Activated CD4-positive, alpha-beta T cell treated with anti-CD3 and anti-CD28 coated beads, Interleukin-2, amount 50 U/mL, for 48 hours (primary cell): ENCODE measurements at places on chromosomes 11 and 22.

- DNase-seq, result no peak
These were observed 13.3 kb downstream of the SMCO4 start for GRCh38 chr11:93529707-93530467.

GRCh38 chr11:33325451-33325850, 68.3 kb downstream of the HIPK3 start:
- DNase-seq, result no peak

DNA sequence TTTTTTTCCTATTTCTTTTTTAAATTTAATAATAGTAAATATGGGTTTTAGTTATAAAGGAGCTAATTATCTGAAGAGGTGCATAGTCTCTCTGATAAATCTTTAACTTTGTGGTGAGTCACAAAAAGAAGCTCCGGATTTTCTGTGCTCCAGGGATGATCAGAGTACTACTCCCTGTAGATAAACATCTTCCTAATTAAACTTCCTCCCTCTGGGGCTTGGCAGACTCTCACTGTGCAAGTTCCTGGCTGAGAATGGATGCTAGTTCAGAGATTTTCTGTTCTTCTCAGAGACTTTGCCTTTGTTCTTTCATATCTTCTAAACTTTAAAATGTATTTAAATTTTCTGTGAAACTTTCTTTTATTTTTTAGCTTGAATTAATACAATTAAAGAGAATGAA, at the start of gene OR10G7:
OR10G7 (minus strand) TSS at position 72 of the 400 bp plus-strand sequence. CDS start 2,324 bp downstream, outside the sequence.
- no peak for DNase-seq

DNA sequence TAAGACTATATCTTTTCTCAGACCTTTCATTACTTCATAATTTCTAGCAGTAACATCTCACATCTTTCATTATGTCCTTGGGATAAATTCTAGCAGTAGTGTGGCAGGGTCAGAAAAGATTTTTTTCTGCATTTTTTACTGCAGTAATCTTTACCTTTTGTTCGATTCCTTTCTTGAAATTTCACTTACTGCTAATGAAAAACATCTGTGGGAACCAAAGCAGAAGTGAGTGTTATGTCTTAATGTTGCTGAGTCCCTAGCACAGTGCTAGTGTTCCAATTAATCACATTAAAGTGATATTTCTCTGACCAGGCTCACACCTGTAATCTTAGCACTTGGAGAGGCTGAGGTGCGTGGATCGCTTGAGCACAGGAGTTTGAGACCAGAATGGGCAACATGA, 123.6 kb downstream of the EHF start:
- no peak for DNase-seq

DNA sequence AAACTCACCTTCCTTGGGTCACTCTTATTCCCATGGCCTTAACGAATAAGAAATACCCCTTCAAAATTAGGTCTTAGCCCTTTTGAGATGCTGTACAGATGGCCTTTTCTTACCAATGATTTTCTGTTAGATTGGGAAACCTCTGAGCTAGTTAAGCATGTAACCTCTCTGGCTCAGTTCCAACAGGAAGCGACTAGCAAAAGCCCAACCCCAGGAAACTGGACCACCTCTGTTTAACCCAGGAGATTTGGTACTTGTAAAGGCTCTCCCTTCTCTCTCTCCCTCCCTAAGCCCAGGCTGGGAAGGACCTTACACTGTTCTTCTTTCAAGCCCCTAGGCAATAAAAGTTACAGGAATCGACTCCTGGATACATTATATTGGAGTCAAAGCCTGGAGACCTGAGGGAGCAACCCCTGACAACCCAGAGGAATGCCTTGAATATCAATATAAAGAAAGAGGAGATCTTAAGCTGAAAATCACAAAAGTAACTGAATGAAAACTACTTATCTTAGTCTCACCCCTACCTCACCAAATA, 11.7 kb downstream of the APIP start:
- no peak for DNase-seq

GRCh38 chr11:31089117-31089516, 280.4 kb downstream of the DCDC1 start:
- DNase-seq, result no peak

DNA sequence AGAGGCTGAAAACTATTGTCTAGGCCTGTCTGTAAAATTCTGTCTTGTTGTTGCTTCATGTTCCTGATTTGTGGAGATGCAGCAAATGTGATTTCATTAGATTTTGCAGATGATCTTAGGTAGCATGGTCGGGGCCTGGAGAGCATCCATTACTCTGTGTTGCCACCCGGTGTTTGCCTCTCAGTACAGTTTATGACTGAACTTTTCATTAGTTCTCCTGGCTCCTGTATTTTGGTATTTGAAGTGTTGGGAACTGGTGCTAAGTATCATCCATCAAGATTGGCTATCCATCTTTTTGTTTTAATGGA, 7.7 kb downstream of the YWHAH start:
- no peak for DNase-seq

DNA sequence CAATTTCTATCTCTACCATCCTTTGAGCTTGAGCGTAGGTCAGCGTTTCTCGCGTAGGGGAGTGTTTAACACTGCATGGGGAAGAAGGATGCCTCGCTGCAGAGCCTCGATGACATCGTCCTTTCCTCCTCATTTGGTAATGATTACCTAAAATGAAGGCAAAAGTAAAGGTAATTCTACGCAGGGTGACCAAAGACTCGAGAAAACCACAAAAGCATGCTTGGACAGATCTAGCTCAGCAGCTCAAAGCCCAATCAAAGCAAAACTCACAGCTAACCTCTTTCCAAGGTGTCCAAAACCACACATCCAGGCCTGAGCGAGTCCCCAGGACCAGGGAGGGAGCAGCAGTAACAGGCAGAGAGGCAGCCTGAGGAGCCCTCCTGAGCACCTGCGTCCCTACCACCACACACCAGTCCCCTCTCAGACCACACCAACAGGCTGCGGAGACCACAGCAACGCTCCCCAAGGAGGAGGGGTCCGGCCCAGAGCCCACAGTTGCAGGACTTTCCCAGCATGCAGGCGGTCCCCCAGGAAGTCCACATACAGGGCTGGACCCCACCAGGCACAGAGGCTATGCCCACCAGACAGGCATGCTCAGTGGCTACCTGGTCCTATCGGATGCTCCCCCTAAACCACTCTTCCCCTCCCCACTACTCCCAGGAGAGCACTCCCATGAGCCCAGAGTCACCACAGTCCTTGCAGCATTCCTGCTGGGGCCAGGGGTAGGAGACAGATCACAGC, 3.3 kb downstream of the BRD1 start:
- DNase-seq, result no peak

DNA sequence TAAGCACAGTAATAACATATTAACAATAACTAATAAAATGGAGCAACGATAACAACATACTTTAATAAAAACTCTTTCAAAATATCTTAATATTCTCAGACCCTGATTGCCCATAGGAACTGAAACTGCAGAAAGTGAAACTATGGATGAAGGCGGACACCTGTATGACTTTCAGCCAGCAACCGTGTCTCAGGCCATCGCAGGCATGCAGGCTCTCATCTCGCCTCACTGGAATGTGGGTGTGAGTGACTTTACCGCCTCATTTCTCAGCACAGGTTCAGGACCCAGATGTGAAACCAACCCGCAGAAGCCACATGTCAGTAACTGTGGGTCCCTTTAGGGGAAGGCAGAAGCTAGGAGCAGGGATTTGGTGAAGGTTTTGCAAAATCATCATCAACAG, 539.1 kb downstream of the FAM181B start:
- no peak for DNase-seq

DNA sequence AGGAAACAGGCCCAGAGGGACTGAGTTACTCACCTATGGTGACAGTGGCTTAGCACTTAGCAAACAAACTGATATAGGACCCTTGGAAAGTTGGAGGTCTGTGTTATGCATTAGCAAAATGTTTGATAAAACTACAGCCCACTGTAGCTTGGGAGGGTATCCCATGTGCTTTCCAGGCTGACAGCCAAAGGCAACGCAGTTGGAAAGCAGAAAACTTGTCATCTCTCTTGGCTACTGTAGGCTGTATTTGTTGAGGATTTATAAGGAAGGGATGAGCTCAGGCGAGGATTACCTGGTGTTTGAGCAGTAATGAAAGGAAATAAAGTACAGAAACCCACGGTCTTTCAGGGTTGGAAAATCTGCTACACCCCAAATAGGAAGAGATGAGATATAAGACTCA, 23.8 kb downstream of the SDHAF2 start:
- DNase-seq, result no peak

DNA sequence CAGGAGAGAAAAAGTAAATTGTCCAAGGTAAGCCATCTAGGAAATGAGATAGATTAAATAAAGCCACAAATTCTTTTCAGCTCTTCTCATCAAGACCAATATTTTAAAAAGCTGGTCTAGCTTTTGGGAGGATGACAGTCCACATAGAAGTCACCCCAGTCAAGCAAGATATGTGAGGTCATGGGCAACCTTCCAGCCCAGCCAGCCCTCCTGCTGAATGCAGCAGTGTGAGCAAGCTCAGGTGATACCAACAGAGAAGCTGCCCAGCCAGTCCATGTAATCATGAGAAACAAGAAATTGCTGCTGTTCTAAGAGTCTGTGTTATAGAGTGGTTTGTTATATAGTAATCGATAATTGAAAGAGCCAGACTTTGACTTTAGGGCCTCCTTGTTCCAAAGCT, 28.7 kb downstream of the KCNE3 start:
- no peak for DNase-seq

- no peak for DNase-seq
These were observed 47.8 kb upstream of the A4GALT start for GRCh38 chr22:42768385-42769035.

DNA sequence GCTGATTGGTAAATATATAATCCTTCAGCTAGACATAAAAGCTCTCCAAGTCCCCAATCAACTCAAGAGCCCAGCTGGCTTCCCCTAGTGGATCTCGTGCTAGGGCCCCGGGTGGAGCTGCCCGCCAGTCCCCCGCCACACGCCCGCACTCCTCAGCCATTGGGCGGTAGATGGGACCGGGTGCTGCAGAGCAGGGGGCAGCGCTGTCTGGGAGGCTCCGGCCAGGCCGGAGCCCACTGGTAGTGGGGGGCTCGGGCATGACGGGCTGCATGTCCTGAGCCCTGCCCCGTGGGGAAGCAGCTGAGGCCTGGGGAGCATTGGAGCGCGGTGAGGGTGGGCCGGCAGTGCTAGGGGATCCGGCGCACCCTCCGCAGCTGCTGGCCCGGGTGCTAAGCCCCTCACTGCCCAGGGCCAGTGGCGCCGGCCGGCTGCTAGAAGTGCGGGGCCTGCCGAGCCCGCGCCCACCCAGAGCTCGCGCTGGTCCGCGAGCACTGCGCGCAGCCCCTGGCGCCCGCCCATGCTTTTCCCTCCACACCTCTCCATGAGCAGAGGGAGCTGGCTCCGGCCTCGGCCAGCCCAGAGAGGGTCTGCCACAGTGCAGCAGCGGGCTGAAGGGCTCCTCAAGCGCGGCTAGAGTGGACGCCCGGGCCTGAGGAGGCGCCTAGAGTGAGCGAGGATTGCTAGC, 1680.6 kb upstream of the RAG2 start:
- DNase-seq, result no peak

- DNase-seq, result no peak
These were observed 5.2 kb upstream of the MB start for GRCh38 chr22:35622191-35622913.

GRCh38 chr11:88103337-88104206, 71.7 kb downstream of the RAB38 start:
- DNase-seq, result peak; percentile 17

DNA sequence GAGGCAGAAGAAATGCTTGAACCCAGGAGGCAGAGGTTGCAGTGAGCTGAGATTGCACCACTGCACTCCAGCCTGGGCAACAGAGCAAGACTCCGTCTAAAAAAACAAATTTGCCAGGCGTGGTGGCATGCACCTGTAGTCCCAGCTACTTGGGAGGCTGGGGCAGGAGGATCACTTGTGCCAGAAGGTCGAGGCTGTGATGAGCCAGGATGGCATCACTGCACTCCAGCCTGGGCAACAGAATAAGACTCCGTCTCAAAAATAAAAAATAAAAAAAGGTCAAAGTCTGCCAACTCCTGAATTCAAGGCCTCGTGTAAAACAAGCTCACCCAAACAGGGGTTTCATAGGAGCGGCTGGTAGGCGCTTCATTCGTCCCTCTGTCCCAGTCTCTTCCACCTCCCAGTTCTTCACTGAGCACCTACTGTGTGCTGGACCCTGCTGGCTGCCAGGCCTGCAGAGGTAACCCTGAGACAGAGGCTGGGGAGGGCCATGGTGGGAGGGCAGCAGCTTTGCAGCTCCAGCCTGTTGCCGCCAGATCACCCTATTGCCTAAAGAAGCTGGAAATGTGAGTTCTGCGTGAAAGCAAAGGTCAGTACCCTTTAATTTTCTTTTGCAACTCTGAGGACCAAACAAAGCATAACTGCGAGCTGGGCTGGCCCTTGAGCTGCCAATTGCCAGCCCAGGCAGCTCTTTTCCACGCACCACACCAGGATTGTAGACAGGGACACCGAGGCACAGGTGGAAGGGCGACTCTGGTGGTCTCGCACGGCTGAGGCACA, 15.3 kb downstream of the RPL3 start:
- no peak for DNase-seq

- DNase-seq, result peak; percentile 25
These were observed 9.9 kb upstream of the MICALL1 start for GRCh38 chr22:37896181-37896592.

DNA sequence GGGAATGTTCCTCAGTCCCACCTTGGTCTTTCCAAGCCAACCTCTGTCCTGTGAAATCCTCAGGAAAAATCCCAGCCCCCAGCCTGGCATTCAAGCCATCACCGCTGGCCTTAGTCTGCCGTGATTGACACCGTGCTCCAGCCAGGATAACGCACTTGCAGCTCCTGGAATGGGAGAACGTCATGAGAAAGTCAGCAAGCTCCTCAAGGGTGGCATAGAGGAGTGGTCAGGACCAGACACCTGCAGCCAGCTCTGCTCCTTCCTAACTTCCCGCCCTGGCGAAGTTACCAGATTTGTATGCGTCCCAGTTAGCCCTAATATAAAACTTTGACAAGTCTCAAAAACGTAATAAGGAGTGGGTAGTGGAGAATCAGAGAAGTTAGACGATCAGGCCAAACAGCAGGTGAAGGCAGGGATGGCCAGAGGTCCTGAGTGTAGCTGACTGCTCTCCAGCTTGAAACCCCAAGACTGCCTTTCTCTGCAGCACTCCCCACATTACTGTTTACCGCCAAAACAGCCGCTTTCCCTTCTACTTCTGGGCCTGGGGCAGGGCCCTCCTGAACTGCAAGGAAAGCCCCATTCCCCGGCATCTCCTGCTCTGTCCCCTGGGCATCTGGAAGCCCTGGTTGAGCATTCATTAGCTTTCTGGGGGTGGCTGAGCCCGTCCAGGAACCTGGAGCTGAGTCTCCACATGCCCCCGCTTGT, 1.3 kb upstream of the DKK3 start:
- no peak for DNase-seq

- DNase-seq, result peak; percentile 37
These were observed 15.9 kb upstream of the POU2AF2 start for GRCh38 chr11:111229604-111230003.

DNA sequence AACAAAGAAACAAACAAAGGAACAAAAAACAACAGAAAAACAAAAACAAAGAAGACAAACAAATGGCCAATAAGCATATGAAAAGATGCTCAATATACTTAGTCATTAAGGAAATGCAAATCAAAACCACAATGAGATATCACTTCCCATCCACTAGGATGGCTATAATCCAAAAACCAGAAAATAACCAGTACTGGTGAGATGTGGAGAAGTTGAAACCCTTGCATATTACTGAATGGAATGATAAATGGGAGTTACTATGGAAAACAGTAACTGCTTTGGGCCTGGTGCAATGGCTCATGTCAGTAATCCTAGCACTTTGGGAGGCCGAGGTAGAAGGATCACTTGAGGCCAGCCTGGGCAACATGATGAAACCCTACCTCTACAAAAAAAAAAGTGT, 44.9 kb upstream of the RBFOX2 start:
- no peak for DNase-seq
